ENCODE measurements at places on chromosomes 6 and 20. TPM values are rescaled to one million over a fixed set of nuclear protein-coding genes. Genes with fewer than 3 reads are reported as not detected.

GRCh38 chr6:86949771-86950170 is 12.4 kb downstream of the HTR1E start:
- no peak for DNase-seq

DNA sequence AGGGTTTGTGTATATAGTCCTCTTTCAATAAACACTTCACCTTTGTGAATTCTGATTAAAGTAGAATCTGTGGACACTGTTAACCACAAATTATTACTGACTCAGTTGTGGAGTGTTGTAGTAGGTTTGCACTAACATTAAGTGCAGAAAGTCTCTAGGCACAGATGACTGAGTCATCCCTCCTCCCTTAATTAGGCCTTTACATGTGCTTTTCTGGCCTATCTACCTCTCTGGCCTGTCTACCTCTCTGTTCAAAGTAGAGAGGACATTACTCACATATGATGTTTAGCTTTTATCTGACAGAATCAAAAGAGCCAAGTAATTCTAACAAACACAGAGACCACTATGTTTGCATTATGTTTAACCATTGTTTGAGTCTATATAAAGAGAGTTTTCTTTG is 783.0 kb downstream of the TENT5A start:
- no peak for DNase-seq

DNA sequence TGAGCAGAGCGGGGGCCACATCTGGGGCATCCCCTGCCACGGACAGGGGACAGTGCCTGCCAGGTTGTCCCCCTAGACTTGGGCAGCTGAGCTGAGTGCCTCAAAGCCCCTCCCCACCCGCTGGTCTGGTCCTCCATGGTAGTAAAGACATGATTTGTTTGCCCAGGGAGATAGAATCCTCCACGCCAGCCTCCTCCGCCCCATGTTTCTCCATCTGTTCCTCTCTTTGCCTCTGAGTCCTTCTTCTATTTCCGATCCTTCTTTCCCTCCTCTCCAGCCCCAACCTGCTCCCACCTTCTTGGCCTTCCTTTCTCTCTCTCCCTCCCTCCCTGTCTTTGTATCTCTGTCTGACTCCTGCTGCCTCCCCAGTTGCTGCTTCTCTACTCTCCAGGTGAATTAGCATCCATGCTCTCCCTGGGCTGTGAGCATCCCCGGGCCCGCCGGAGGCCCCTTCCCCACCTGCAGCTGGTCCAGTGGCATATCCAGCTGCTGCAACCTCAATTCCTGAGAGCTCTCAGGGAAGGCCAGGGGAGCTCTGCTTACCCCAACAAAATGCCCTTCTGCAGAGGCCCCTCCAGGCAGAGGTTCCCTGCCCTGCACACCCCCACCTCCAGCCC is 45.8 kb downstream of the CPNE5 start:
- DNase-seq: no peak

DNA sequence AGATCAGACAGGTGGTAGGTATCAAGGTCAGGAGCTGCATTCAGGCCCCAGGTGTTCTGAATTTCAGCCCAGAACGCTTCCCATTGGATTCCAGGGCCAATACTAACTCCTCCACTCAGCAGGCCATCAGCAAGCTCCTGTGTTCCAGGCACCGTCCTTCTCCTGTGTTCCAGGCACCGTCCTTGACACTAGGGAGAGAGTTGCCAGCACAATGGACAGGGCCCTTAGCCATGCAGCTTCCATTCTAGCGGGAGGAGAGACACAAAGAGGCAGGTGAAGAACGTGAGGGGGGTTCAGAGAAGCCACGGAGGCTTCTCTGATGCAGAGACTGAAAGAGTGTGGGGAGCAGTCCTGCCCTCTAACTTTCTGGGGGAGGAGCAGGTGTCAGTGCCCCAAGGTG is 77.7 kb downstream of the FOXC1 start:
- DNase-seq: no peak

The MOCS1 gene
- polyA plus RNA-seq: 0.53 TPM

DNA sequence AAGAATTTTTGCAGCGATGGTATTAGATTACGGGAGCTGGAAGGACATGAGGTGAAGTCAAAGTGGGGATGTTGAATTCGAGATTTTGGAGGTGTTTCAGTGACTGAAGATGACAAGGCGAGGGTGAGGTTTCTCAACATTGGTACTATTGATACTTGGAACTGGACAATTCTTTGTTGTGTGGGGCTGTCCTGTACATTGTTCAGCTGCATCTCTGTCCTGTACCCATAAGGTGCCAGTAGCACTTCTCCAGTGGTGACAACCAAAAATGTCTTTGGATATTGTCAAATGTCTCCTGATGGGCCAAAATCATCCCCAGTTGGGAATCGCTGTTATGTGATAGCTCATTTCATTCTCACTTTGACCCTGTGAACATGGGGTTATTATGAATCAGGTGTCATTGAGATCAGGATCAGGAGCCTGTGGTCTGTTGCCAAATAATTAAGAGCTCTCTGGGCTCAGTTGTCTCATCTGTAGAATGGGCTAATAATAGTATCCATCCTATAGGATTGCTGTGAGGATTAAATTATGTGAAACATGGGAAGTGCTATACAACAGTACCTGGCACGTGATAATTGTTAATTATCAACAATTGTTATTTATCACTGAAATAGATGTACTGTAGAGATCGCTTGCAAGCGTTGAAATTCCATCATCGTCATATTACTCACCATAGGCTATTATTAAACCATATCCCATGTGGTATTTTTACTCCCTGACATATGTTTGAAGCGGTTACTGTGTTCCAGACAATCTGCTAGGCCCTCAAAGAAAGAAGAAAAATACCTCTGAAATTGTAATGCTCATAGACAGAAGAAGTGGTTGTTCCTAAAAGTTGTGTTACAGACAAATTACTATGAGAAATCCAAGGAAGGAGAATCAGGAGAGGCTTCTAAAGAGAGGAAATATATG is 48.5 kb upstream of the TTPAL start:
- DNase-seq: no peak

DNA sequence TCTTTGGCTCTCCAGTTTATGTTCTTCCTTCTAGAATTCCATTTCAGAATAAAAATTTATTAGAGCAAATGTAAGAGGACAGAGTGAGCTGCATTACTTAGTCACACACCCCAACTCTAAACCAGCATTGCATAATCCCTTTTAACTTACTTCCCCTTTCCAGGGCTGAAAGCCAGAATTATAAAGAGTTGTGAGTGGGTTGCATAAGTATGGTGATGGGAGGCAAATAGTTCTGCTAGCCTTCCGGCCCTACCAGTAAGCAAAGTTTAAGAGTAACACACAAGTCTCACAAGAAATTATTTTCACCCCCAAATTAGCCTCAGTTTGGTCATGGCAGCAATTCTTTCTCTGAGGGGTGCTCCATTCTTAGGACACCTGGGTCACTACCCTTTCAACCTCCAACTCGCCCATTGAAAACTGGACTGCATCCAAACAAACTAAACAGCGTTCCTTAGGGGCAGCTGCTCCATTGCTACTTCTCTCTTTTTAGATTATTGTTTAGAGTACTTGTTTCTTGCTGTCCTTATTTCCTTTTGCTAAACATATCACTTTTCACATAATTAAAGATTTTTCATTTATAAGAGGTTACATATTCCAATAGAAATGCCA is 1.6 kb downstream of the KIAA0408 start:
- DNase-seq: no peak

GRCh38 chr6:112307707-112308106 is 39.4 kb upstream of the RFPL4B start:
- DNase-seq: no peak

The VWA7 gene
- 2.5 TPM for polyA plus RNA-seq

All from CD8-positive, alpha-beta memory T cell (primary cell).